ENCODE measurements at places on chromosomes 1 and 21.

- DNase-seq: no peak
Observed at GRCh38 chr1:180211860-180212229, 18.2 kb upstream of the LHX4 start.

DNA sequence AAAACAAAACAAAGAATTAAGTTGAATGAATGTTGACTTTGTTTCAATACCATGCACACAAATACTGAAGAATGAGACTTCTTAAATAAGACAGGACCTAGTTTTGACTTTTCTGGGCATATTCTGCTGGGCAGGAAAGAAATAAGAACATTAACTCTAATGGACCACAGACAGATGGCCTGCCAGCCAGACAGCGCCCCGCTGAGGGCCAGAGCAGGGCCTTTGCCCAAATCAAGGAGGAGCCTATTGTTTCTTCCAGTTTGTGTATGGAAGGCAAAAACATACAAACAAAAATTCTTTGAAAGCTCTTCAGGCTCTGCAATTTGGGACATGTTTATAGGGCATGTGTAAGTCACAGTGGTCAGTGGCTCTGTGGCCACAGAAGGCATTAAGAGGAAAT, 44.4 kb upstream of the KIF26B start:
- DNase-seq: no peak

DNA sequence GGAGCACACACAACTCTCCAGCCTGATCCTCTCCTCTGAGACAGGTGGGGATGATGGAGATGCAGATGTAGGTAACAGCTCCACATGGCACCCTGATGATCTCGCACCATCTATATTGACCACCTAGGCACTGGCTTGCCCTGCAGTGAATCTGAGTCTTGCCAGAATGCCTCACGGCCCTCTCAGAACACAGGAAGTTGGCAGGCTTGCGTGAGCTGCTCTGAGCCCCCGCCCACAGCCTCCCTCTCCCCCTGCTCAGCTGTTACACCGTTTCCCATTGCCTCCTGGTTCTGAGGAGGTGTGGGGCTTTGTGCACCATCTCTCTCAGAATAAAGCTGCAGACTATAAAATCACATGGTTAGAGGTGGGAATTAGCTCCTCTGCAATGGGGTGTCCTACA, 48.0 kb downstream of the URB2 start:
- DNase-seq: no peak

DNA sequence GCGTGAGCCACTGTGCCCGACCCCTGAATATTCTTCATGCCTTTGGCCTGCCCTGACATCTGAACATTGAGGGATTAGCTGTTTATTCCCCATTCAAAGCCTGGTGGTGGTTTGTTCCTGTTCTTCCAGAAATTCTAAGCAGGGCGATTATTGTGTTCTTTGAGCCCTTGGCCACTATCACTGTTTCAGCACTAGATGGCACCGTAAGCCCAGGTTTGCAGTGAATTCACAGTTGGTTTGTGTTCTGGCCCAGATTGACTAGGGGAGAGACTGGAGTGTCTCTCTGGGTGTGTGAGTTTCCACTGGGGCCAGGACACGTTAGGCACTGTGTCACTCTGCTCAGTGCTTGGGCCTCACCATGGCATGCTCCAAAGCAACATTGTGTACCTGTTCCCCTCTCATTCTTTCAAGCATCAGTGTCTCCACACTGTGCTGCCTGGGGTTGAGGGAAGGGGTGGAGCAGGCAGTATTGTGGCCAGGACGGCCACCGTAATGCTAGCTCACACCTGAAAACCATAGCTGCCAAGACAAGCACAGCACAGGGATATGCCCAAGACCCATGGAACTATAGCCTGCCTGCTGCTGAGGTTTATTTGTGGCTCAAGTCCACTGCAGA, 52.7 kb downstream of the PKN2 start:
- DNase-seq: peak; percentile 23

- DNase-seq: peak; percentile 21
Observed at GRCh38 chr1:241408170-241408569, 51.2 kb upstream of the RGS7 start.

GRCh38 chr1:150558761-150559655, 9.8 kb downstream of the ADAMTSL4 start:
- no peak for DNase-seq

- no peak for DNase-seq
Observed at GRCh38 chr1:118564961-118565703, 380.1 kb upstream of the SPAG17 start.

- no peak for DNase-seq
Observed at GRCh38 chr1:13607002-13607401, 23.4 kb downstream of the PDPN start.

DNA sequence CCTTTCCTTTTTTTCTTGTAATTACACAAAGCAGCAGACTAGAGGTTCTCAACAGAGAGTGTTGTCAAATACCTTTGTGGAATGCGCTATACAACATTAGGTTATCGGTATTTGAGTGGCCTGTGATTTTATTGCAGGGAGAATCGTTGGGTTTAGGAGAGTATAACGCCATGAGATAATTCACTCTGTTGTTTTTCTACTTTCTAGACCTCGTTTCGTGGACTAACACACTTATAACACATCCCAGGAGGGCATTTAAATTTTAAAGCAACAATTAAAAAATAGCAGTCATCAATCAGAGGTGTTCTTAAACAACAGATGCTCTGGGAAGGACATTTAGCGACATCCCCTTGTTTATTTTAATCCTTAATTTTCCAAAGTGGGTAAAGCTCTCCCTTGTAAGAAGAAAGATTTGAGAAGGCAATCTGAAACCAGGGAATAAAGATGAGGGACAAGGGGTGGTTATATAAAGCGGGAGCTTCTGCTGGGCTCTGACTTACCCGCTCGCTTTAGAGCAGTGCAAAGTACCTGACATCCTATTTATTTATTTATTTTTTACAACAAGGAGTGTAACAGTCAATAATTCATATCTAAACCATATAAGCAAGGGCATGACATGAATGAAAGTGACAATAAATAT, 4.9 kb downstream of the PBX1 start:
- DNase-seq: no peak

Data from hepatocyte (in vitro differentiated cells).